ENCODE measurements at places on chromosomes 4 and X.

DNA sequence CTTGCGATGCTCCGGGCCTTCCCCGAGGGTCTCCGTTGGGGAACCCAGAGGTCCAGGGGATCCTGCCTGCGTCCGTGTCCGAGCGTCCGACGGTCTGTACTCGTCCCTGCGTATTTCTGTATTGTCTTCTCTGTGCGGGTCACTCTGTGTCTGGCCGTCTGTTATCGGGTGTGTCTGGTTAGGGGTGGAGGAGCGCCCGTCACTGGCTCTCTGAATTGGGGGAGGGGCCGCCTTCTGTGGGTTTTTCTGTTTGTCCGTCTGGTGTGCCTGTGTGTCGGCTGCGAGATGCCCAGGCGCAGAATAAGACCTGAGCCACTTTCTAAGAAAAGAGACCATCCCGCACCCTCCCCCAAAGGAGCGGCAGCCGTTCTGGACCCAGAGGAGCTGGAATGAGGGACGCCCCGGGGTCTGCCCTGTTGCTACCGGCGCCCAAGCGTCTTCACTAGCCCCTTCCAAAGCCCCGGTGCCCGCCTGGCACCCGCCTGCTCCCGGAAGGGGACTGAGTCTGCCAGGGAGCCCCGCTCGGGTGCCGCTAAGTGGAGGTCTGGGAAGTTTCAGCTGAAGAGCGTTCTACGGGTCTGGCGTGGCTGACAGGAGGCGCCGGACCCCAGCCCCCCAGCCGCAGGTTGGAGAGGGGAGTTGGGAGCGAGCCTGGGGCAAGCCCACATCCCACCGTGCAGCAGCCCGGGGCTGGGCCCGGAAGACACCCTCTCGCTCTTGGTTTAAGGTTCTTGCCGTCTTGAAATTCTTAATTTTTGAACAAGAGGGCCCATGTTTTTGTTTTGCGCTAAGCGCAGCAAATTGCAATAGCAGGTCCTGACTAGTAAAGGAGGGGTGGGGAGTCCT lies 1.0 kb upstream of the OTOP1 start:
- no peak for DNase-seq

DNA sequence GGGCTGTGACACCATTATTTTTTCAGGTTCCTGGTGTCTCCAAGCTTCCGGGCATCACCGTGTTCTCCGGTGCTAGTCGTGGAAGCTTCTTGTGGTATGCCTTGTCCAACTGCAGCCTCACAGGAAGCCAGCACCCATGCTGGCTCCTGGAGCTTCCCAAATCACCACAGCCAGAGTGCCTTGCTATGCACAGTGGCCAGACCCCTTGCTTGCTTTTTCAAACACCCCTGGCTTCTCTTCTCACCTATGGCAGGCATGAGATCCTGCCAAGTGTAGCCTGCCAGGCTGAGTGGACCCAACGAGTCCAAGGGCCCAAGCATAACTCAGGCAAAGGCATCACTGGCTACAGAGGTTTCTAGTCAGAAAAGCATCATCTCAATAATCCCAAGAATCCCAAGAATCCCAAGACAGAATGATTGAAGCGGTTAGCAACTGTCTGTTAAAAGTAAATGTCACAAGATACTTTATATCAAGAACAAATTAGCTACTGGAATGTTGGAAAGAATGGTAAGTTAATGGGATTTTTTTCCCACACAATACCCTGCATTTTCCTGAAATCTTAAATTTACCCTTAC lies 1522.9 kb downstream of the PCDH18 start:
- DNase-seq, result no peak

DNA sequence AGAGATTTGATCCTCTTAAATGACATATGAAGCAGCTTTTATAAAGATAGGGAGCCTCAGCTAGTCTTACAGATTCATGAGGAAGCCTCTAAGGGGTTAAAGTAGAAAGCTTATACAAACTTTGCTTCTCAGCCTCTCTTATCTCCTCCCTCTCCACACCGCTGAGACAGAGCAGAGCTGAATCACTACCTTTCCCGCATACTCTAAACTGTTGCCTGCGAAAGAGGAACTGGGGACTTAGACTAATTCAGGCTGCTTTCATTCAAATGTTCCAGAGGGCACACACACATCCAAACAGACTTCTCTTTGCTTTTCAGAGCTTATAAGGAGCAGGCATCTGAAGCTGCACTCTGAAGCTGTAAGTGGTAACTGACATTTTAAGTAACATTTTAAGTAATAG lies at the start of gene SERTM2:
Gene SERTM2 (plus strand): TSS at position 169 of the 400 bp plus-strand sequence. CDS start 7,213 bp downstream, outside the sequence.
- peak; percentile 51 for DNase-seq

DNA sequence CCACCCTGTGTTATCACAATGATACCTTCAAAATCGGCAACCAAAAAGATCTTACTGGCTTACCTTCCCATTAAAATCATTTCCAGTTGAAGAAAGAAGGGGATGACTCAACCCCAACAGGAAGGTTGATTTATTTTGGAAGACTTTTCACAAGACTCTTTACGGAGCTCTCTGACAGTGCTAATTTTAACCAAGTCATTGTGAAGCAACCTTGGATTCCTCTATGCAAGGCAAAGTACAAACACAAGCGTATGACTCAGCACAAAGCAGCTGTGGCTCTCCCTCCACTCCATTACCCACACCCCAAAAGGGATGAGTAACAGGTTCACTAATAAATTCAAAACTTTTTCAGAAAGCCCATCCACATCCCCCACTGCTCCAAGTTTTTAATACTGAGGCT lies 213.8 kb upstream of the FGF13 start:
- no peak for DNase-seq

- no peak for DNase-seq
These were observed 30.1 kb downstream of the MYOZ2 start for GRCh38 chr4:119165767-119166166.

- DNase-seq, result no peak
These were observed 223.5 kb downstream of the CLCN4 start for GRCh38 chrX:10380300-10380699.

GRCh38 chrX:35699642-35700041 lies 98.5 kb upstream of the MAGEB16 start:
- no peak for DNase-seq
